ENCODE measurements at places on chromosomes 6 and 20.
A peak's percentile ranks its signal among the peaks of the same experiment; 100 is the strongest.

GRCh38 chr6:52371656-52372191 is 9.8 kb downstream of the PAQR8 start:
- DNase-seq, result no peak

DNA sequence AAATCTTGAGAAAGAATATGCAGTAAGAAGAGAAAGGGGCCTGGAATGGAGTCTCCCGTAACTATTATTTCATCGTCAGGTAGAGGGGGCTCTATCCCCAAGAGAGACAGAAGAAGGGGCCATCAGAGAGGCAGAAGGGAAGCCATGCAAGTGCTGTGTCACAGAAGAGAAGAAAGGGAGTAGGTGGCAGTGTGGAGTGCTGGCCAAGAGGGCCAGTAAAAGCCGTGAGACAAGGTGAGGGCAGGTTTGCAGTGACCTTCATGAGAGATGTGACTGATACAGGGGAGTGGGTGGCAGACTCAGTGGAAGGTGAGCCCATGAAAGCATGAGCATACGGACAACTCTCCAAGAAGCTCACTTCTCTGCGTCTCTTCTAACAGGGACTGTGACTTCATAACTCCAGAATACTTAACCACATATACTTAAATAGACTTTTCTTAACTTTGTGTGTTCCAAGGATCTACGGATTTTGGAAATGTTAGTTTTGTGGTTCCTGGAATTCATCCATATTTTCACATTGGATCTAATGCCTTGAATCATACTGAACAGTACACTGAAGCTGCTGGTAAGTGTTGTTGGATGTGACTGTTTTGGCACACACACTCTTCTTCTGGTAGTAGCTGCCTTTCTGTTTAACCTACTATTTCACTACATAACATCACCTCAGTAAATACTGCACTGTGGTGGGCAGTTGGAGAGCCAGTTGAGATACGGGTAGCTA is 15.6 kb downstream of the PM20D2 start:
- peak; percentile 3 for DNase-seq

- no peak for DNase-seq
Measured at GRCh38 chr6:38078671-38079070, 259.1 kb downstream of the ZFAND3 start.

GRCh38 chr6:138162111-138162954 is 594 bp downstream of the ARFGEF3 start:
- DNase-seq, result peak; percentile 43

- no peak for DNase-seq
Measured at GRCh38 chr6:155100087-155100486, 105.0 kb downstream of the TIAM2 start.

DNA sequence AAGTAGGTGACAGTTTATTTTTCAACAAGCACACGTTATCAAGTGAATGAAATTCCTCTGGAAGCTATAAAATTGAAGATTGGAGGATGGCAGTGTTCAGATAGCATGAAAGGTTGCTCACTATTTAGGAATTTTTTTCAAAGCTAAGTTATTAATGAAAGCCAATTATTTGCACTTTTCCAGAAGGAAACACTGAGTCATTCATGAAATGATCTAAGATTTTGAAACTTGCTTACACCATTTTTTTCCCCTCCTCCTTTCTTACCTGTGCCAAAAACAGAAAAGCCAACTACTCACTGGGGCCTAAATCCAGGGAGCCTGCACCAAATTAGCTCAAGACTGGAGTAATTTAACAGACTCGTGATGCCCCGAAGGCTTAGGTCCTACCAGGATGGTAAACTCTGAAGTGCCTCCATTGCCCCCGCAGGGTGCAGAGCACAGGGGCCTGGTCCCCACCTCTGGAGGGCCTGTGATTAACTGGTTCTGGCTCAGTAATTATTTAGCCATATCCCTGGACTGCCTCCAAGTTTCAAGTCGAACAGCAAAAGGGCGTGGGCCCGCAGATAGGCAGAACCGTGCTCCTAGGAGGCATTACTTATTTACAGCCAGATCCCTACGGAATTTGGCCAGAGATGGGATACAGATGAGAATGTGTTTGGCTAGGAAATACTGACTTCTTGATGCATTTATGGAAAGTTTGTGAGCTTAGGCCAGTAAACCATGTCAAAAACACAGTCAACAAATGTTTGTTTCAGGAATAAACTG is 28.0 kb upstream of the ZNF217 start:
- peak; percentile 91 for DNase-seq

- DNase-seq, result no peak
Measured at GRCh38 chr20:25020345-25020744, 27.8 kb upstream of the APMAP start.

GRCh38 chr6:26044140-26045064 is 42.8 kb upstream of the HFE start:
- peak; percentile 68 for DNase-seq

DNA sequence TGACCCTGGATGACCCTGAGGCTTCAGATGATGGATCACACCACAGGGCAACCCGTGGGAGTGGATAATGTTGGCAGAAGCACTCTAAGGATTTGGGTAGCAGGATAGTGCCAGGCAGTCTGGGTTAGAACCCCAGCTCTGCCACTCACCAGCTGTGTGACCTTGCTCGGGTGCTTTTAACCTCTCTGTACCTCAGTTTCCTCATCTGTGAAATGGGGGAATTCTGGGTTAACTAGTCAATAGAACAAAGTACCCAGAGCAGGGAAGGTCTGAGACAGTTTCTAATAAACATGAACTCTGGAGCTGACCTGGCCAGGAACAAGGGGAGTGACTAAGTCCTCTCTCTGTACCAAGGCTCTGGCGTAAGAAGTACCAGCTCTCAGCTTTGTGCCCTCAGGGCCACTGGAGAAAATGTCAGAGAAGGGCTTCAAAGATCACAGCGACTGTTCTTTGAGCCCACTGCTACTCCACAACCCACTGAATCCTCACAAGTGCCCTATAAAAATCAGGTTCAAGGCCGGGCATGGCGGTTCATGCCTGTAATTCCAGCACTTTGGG is 14.7 kb upstream of the NOL4L start:
- DNase-seq, result peak; percentile 43

GRCh38 chr6:16596616-16597331 is 164.5 kb downstream of the ATXN1 start:
- no peak for DNase-seq

GRCh38 chr20:61636531-61637116 is 384.6 kb downstream of the CDH4 start:
- DNase-seq, result no peak

- no peak for DNase-seq
Measured at GRCh38 chr6:122116835-122117627, 282.4 kb upstream of the HSF2 start.

DNA sequence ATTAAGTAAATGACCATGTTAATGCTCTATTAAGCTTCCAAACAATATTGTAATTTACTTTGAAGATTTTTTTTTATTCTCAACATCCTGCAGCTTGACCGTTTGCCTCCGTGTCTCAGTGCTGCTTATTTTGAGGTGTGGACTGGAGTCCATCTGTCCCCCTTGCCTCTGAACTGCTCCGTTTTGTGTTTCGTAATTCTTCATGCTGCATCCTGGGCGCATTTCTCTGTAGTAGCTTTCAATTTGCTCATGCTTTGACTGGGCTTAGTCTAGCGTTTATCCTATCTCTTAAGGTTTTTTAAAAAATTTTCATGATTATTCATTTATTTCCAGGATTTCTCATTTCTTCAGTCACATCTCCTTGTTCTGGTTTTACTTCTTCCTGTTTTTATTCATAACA is 37.8 kb downstream of the PTPN1 start:
- DNase-seq, result no peak

GRCh38 chr6:161918109-161918531 is 644.3 kb upstream of the AGPAT4 start:
- DNase-seq, result peak; percentile 29

DNA sequence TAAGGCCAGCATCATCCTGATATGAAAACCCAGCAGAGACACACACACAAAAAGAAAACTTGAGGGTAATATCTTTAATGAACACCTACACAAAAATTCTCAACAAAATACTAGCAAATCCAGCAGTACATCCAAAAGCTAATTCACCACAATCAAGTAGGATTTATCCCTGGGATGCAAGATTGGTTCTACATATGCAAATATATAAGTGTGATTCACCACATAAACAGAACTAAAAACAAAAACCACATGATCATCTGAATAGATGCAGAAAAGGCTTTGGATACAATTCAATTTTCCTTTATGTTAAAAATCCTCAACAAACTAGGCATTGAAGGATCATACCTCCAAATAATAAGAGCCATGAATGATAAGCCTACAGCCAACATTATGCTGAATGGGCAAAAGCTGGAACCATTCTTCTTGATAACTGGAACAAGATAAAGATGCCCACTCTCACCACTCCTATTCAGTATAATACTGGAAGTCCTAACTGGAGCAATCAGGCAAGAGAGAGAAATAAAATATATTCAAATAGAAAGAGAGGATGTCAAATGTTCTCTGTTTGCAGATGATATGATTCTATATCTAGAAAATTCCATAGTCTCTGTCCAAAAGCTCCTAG is 33.9 kb upstream of the CLVS2 start:
- DNase-seq, result no peak
